Bone marrow (tissue), 2 donors: ENCODE measurements at places on chromosomes 5 and 9.
A peak's percentile ranks its signal among the peaks of the same experiment; 100 is the strongest.

- no peak for DNase-seq
Observed at GRCh38 chr5:646396-647201, 34.5 kb downstream of the CEP72 start.

DNA sequence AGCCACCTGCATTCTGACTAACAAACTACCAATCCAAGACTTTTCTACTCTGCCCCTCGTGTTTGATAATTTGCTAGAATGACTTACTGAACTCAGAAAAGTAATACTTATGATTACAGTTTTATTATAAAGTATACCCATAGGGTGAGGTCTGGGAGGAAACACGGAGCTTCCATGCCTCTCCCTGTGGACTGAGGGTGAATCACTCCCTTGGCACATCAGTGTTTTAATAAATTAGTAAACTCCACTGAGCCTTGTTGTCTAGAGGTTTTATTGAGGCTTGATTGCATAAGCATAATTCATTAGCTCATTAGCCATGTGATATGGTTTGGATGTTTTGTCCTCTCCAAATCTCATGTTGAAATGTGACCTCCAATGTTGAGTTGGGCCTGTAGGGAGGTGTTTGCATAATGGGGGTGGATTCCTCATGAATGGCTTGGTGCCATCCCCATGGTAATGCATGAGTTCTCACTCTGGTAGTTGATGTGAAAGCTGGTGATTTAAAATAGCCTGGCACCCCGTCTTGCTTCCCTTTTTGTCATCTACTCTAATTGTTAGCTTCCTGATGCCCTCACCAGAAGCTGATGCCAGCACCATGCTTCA, 233.6 kb upstream of the TRPC7 start:
- no peak for DNase-seq

DNA sequence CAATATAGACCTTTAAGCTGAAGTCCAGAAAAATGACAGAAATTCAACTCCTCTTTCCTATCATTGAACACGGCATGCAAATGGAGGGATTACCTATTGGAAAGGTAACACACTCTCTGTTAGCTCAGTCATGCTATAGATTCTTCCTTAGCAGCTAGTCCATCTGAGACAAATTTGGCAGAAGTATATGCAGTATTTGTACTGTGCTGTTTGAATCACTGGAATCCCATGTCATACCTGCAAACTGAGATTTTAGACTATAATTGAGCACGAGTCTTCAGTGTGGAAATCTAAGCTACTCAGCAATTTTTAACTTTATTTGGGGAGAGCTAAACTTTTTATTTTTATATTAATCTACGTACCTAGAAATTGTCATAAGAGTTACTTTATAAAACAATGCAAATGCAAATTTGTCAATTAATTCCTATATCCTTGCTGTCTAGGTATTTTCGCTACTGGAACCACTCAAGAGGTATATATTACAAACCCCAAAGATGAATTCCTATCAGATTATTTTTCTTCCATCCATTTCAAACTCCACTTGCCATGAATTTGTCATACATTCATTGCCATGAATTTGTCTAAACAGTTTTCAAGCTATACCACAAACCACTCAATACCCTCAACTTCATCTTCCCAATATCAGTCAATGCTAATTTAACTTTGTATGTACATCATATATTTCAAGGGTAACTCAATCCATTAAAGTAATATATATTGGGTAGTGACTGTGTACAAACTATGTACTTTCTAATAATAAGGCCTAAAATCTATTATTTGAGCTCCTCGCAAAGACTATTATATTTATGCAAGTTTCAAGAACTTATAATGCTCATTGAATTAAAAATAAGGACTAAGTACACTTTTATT, 224.8 kb downstream of the MEF2C start:
- no peak for DNase-seq

GRCh38 chr9:129933185-129934040, 98.2 kb downstream of the USP20 start:
- DNase-seq: no peak

DNA sequence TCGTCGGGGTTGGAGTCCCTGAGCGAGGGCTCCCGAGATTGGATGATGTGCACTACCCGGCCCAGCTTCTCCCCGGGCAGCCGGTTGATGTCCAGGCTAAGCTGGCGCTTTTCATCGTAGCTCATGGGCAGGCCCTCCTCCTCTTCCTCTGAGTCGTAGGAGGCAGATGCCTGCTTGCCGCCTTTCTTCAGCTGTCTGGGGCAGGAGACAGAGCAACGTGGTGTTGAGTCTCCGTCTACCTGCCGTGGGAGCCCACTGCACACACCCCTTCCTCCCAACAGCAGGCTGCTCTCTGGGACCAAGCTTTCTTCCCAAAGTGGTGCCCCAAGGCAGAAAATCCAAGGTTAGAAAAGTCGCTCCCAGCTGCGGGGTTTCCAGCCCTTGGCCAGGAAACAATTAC, 10.8 kb downstream of the BRD3OS start:
- no peak for DNase-seq

DNA sequence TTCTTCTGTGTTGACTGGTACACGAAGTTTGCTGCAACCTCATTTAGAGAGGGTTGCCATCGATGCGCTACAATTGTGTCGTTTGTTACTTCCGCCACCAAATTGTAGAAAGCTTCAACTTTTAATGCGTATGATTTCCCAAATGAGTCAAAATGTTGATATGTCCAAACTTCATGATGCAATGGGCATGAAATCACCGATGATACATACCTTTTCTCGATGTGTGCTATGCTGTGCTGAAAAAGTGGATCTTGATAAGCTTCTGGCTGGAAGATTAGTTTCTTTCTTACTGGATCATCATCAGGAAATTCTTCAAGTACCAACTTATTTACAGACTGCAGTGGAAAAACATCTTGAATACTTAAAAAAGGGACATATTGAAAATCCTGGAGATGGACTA, 65.7 kb downstream of the TMEM38B start:
- DNase-seq: no peak

GRCh38 chr5:135890867-135891266, 4.8 kb downstream of the IL9 start:
- no peak for DNase-seq

- no peak for DNase-seq
Observed at GRCh38 chr9:92737611-92738299, 26.9 kb downstream of the BICD2 start.

- DNase-seq: no peak
Observed at GRCh38 chr5:69091771-69092170, 2.0 kb upstream of the SLC30A5 start.

DNA sequence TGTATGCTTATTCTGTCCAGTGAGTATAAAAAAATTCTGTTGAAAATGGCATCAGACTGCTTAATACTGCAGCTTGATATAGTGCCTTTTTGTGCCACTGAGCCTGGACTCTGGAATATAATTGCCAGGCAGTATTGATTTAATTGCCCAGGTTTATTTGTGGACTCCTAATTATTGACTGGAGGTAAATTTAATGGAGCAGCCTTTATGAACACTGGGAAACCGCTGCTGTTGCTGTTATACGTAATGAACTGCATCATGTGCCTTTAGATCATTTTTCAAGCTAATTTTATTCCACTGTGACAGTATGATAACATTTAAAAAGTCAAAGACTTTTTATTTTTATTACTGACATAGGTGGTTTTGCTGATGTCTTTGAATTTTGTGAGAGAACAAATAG, 90.2 kb upstream of the SH3GL2 start:
- no peak for DNase-seq

- peak; percentile 84 for DNase-seq
Observed at GRCh38 chr9:113343732-113344231, 3.7 kb upstream of the WDR31 start.

DNA sequence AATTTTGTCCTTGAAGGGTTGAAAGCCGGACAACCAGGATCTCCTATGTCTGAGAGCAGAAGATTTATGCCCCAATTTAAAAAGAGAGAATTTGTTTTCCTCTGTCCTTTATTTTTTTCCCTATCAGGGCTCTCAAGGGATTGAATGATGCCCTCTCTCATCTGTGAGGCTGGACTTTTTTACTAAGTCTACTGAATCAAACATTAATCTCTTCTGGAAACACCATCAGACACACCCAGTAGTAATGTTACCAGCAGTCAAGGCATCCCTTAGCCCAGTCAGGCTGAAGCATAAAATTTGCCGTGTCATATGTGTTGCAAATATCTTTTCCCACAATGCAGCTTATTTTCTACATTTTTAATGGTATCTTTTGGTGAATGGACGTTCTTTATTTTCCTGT, 1497.9 kb downstream of the MAT2B start:
- no peak for DNase-seq

DNA sequence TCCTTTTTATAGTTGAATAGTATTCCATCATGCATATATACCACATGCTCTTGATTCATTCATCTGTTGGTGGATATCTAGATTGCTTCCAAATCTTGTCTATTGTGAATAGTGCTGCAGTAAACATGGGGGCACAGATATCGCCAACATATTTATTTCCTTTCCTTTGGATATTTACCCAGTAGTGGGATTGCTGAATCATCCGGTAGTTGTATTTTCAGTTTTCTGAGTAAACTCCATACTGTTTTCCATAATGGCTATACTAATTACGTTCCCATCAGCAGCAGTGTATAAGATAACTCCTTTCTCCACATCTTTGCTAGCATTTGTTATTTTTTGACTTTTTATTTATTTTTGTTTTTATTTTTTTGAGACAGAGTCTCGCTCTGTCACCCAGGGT, 3.3 kb downstream of the SNX2 start:
- DNase-seq: no peak
